Stimulated activated CD4-positive, alpha-beta T cell treated with anti-CD3 and anti-CD28 coated beads, Interleukin-2, amount 100 ng/mL, for 48 hours (primary cell): ENCODE measurements at places on chromosomes 3 and 15.

DNA sequence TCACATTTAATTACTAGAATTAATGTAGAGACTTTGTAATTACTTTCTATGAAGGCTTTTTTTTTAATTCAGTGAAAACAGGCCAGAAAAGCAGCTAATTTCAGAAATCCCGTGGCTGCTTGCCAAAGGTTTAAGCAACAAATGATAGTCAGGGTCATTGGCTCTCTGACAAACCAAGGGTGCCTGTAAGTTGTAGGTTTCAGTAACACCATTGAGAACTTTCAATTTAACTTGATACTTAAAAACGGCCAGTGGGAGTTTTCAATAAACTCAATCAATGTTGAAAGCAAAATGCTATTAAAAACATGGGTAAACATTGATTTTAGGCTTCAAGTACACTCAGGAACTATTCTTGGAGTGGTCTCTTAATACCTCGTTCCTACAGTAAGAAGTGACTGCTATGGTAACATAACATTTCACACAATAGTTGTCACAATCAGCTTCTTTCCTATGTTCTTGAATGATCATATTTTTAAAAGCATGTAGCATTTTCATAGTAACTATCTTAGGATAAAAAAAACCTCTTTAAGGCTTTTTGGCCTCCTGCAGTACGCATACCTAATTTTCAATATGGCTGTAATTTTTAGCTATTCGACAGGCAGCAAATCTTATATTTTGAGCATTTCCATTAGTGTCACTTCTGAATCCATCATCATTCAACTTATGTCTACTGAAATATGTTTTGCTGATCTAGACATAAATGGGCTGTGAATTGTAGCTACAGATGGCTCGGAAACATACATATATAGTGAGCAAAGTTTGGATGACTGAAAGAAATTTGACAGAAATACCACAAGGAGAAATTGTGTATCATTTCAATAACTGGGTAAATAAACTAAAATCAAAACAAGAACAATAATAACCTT is 592.1 kb upstream of the GBE1 start:
- no peak for DNase-seq

DNA sequence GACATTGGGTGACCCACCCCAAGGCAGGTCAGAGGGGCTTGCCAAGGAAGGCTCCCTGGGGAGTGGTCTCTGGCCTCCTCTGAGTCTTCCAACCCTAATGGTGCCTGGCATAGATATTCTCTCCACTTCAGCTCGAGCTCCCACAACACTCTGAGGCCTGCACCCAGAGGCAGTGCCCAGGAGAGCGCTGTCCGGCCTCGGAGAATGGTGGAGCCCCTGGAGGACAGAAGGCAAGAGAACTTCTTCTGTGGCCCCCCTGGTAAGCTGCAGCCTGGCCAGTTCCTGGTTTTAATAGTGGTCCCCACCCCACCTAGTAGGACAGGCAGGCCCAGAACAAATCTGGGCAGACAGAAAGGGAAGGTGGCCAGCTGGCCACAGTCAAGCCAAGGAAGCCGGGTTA is 7.0 kb downstream of the DISP2 start:
- no peak for DNase-seq

GRCh38 chr3:36957063-36957462 is 12.2 kb upstream of the TRANK1 start:
- DNase-seq: no peak

DNA sequence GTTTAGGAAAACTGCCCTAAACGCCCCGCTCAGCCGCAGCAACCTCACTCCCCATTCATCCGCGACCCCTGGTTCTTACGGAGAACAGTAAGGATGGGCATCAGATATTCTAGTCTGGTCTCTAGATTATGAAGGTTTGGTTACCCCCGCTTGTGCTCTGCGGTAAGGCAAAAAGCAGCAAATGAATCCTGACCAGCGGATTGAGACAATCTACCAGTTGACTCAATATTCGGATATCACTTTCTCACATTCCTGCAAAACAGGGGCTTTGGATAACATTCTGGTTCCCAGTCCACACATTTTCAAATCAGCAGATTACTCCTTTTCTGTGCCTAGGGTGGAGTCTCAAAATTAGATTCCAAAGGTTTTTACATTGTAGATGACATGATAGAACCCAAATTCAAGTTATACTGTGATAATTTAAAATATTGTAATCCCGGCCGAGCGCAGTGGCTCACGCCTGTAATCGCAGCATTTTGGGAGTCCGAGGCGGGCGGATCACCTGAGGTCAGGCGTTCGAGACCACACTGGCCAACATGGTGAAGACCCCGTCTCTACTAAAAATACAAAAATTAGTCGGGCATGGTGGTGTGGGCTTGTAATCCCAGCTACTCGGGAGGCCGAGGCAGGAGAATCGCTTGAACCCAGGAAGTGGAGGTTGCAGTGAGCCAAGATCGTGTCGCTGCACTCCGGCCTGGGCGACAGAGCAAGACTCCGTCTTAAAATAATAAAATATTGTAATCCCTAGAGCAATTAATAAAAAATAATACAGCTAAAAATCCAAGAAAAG is 1.1 kb upstream of the CYFIP1 start:
- no peak for DNase-seq

GRCh38 chr3:49104052-49104426 is 518 bp downstream of the QARS1 start:
- no peak for DNase-seq

DNA sequence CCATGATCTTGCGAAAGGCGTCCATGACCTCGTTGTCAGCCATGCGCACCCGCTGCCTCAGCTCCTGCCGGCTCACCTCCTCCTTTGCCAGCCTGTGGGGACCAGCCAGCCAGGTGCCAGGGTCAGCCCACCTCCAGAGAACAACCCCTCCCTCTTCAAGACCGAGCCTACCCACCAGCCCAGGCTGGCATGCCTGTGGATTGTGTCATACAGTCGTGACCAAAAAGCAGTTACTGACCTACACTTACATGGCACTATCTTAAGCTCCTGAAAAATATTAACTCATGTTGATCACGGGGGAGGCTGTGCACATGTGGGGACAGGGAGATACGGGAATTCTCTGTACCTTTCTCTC is 10.7 kb upstream of the CAMK1 start:
- DNase-seq: no peak

DNA sequence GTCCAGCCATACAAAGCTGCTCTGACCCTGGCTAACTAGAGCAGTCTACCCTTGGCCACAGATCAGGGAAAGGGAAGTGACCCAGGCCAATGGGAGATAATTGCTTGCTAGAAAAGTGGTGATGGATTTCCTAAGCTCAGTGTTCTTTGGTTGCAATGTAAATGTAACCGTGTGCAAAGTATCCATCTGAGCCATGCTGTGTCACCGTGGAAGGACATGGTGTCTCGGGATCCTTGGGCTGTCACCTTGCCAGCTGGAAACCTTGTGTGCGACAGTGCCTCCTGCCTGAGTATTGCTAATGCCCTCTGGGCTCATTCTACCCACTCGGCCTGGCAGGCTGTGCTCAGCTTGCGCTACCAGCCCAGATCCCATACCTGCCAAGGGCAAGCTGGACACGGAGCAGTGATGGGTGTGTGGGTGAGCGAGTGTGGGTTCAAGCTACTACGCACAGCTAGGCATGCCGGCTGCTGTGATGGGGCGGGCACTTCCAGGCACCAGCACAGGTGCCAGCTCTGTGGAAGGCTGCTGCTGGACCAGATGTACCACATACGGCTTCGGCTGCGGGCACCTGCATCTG is 10.7 kb upstream of the SIAH2 start:
- DNase-seq: no peak

- DNase-seq: no peak
Observed at GRCh38 chr3:172675441-172676193, 35.2 kb downstream of the NCEH1 start.
